Effector memory CD8-positive, alpha-beta T cell (primary cell): ENCODE measurements at places on chromosomes 6 and 20.
A peak's percentile ranks its signal among the peaks of the same experiment; 100 is the strongest.

DNA sequence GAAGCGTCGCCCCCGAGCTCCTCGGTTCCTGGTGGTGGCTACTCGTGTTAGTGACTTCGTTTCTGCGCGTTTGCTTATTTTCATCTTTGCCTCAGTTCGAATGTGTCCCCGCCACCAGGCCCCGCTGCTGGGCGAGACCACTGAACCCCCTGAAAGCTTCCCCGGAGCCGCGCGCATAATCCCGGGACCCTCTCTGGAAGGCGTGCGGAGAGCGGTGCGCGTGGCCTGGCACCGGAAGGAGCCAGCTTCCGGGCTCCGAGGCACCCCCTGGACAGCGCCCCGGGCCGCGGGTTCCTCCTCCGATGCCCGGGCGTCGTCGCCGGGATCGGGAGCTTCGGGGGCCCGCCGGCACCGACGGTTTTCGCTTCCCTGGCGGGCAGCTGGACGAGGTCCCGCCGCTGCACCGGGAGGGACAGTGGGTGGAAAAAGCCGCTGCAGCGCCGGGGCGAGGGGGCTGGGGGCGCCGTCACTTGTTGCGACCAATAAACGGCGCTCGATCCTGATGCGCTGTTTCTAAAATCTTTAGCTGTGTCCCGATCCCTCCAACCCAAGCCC, 643 bp upstream of the SLC35D3 start:
- no peaks in the 10 kb centered on the region for H3K36me3 ChIP-seq
- H3K4me3 ChIP-seq: peak overlapping the region; percentile 86
- peaks cover 56% of the 10 kb centered on the region for H3K27me3 ChIP-seq

- no peak overlapping the region for H3K27ac ChIP-seq
- H3K36me3 ChIP-seq: no peaks in the 10 kb centered on the region
- H3K27me3 ChIP-seq: peaks cover 10% of the 10 kb centered on the region
These were observed 63.7 kb upstream of the SHLD1 start for GRCh38 chr20:5686384-5687105.

- peaks cover 15% of the 10 kb centered on the region for H3K36me3 ChIP-seq
- H3K27ac ChIP-seq: peak overlapping the region; percentile 93
- no peaks in the 10 kb centered on the region for H3K27me3 ChIP-seq
- H3K4me1 ChIP-seq: peaks cover 31% of the 10 kb centered on the region
- peak overlapping the region; percentile 90 for H3K4me3 ChIP-seq
These were observed 21.6 kb upstream of the TULP4 start for GRCh38 chr6:158290659-158291058.

- H3K27me3 ChIP-seq: no peaks in the 10 kb centered on the region
- peak overlapping the region; percentile 5 for H3K4me3 ChIP-seq
- peaks cover 39% of the 10 kb centered on the region for H3K4me1 ChIP-seq
- DNase-seq: no peak
- H3K27ac ChIP-seq: peak overlapping the region; percentile 72
These were observed 21.3 kb downstream of the CASS4 start for GRCh38 chr20:56433221-56433879.

DNA sequence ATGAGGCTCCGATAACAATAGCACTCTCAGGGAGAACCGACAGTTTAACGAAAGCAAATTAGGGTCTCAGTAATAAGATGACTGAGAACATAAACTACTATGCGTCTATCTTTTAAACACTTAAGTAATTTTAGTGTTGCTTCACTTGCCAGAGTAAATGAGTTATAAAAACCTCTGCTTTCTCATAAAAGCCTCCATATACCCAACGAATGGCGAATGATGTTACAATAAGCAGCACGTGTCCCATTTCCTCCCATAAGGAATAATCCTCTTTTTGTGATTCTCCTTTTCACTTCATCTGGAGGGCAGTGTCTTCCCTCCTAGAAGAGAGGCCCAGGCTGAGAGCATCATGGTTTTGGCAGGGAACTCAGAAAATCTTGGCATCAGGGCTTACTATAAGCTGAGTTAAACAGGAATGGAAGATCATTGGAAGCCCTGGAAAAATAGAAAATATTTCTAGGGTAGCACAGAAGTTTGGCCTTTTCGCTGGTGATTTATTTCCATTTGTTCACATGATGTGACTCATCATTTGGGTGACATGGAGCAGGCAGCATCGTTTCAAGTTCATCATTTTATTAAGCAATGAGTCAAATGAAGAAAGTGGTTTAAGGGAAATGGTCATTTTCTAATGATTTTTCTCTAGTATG, 255.4 kb downstream of the ATXN1 start:
- H3K4me1 ChIP-seq: peaks cover 21% of the 10 kb centered on the region
- H3K27ac ChIP-seq: no peak overlapping the region
- no peaks in the 10 kb centered on the region for H3K27me3 ChIP-seq
- no peak for DNase-seq
- H3K36me3 ChIP-seq: peaks cover 3% of the 10 kb centered on the region
- H3K4me3 ChIP-seq: no peak overlapping the region

- H3K4me3 ChIP-seq: no peak overlapping the region
- H3K36me3 ChIP-seq: peaks cover 47% of the 10 kb centered on the region
- H3K27ac ChIP-seq: peak overlapping the region; percentile 94
- H3K4me1 ChIP-seq: peaks cover 30% of the 10 kb centered on the region
- no peak for DNase-seq
- no peaks in the 10 kb centered on the region for H3K27me3 ChIP-seq
These were observed 3.1 kb downstream of the TRMT6 start for GRCh38 chr20:5947276-5947675.

DNA sequence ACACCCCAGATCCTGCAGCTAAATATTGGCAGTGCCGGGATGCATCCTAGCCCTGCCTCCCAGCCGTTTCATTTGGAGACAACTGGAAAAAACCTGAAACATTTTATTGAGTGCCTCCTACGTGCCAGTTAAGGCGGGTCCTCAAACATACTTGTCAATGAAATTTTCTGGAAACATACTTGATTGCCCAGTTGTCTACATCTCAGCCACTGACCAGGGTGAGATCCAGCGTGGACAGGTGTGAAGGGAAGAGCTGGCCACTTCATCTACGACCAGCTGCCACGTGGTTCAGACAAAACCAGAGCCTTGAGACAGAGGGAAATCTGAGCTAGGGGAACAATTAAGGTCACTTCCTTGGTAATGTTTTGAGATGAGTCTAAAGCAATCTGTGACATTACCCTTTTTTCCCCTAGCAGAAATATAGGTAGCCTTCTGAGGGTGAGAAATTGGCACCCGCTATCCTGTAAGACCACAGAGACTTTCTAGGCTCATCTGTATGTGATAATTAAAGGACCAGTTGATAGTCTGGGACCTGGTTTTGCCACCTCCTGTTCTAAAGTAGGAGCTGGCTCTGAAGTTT, 116.3 kb upstream of the MTHFD1L start:
- H3K27ac ChIP-seq: no peak overlapping the region
- peaks cover 4% of the 10 kb centered on the region for H3K4me1 ChIP-seq

DNA sequence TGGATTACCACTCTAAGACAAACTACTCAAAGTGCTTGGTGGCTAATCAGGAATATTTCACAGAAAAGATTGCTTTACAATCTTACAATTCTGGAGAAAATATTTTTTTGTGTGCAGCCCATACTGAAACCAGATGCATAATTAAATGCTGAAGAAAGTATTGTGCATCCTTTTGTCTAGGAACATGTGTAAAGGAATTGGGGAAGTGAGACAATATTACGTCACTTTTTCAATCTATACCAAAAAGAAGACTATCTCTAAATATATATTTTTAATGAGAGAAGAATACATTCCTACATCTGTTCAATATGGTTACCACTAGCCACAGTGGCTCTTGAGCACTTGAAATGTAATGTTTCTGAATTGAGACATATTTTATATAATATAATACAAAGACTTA, 992.5 kb upstream of the ADGRB3 start:
- H3K27me3 ChIP-seq: no peaks in the 10 kb centered on the region
- no peaks in the 10 kb centered on the region for H3K36me3 ChIP-seq
- H3K4me3 ChIP-seq: no peak overlapping the region
- no peaks in the 10 kb centered on the region for H3K4me1 ChIP-seq
- H3K27ac ChIP-seq: no peak overlapping the region
- no peak for DNase-seq

GRCh38 chr6:35876902-35877301, 44.0 kb downstream of the SRPK1 start:
- no peak for DNase-seq
- no peak overlapping the region for H3K27ac ChIP-seq
- H3K4me3 ChIP-seq: no peak overlapping the region
- no peaks in the 10 kb centered on the region for H3K27me3 ChIP-seq
- H3K36me3 ChIP-seq: peaks cover 41% of the 10 kb centered on the region

- no peak overlapping the region for H3K4me3 ChIP-seq
- H3K27me3 ChIP-seq: peaks cover 20% of the 10 kb centered on the region
- no peak overlapping the region for H3K27ac ChIP-seq
- no peak for DNase-seq
- peaks cover 3% of the 10 kb centered on the region for H3K36me3 ChIP-seq
These were observed 207.1 kb upstream of the RREB1 start for GRCh38 chr6:6900569-6901204.

GRCh38 chr6:159107451-159108260, 61.5 kb upstream of the FNDC1 start:
- peak overlapping the region; percentile 92 for H3K27ac ChIP-seq
- H3K27me3 ChIP-seq: no peaks in the 10 kb centered on the region
- peak overlapping the region; percentile 88 for H3K4me3 ChIP-seq
- peaks cover 31% of the 10 kb centered on the region for H3K36me3 ChIP-seq
- DNase-seq: peak; percentile 57

DNA sequence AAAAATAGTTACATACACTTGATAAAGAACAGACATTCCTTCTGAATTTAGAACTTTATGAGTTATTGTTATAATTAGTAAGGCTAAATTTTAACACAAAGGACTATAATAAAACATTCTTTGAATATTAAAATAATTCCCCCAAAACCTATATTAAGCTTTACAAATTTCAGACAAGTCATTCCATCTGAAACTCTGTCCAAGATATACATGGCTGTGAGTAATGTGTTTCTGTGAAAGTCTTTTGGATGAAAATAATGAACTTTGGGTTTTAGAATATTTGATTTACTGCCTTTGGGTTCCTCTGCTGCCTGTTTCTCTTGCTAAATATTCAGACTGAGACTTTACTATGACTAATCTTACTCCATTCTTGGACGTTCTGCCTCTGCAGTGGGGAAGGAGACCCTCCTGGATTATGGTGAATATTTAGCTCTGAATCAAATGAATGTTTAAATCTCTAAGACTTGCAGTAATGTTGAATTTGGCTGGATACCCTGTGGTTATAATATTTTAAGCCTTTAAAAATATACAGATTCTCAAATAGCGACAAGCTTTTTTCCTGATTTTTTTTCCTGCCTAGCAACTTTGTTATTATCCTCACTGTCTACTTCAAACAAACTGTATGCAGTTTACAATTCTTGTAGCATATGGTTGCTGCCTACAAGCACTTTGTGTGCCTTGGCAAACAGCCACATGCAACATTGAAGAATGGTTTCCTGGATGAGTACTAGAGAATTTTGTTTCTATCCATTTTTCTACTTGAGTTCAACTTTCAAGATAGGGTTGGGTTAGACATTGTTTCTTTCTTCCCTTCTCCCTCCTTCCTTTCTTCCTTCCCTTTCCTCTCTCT, 51.4 kb downstream of the TXLNB start:
- H3K36me3 ChIP-seq: no peaks in the 10 kb centered on the region
- H3K4me3 ChIP-seq: no peak overlapping the region
- H3K27me3 ChIP-seq: no peaks in the 10 kb centered on the region
- H3K27ac ChIP-seq: no peak overlapping the region
- DNase-seq: no peak

GRCh38 chr20:4925842-4926530, 75.3 kb downstream of the SLC23A2 start:
- no peak for DNase-seq
- peak overlapping the region; percentile 6 for H3K27ac ChIP-seq
- no peak overlapping the region for H3K4me3 ChIP-seq
- peaks cover 12% of the 10 kb centered on the region for H3K36me3 ChIP-seq
- peaks cover 14% of the 10 kb centered on the region for H3K4me1 ChIP-seq

GRCh38 chr20:50056408-50056926, 56.5 kb downstream of the UBE2V1 start:
- H3K27me3 ChIP-seq: no peaks in the 10 kb centered on the region
- H3K36me3 ChIP-seq: no peaks in the 10 kb centered on the region
- H3K4me3 ChIP-seq: no peak overlapping the region
- H3K27ac ChIP-seq: no peak overlapping the region
- DNase-seq: no peak

GRCh38 chr6:57283911-57284455, 33.4 kb upstream of the PRIM2 start:
- H3K27me3 ChIP-seq: peaks cover 42% of the 10 kb centered on the region
- no peak for DNase-seq
- no peak overlapping the region for H3K27ac ChIP-seq
- H3K36me3 ChIP-seq: peaks cover 4% of the 10 kb centered on the region

DNA sequence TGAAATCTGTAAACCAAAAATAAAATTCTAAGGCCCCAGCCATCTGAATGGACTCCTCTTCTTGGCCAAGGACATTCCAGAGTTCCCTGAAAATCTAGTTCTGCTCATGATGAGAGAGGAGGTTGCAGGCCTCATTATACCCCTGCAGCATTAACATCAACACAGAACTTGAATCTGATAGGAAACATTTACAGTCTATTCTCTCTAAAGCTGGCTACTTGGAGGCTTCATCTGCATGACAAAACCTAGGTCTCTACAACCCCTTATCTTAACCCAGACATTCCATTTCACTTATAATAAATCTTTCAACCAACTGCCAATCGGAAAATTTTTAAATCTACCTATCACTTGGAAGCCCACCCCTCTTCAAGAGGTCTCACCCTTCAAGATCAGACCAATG, 15.7 kb downstream of the RTN4IP1 start:
- H3K27me3 ChIP-seq: no peaks in the 10 kb centered on the region
- H3K4me3 ChIP-seq: no peak overlapping the region
- H3K27ac ChIP-seq: no peak overlapping the region
- DNase-seq: no peak
- H3K36me3 ChIP-seq: peaks cover 3% of the 10 kb centered on the region
- H3K4me1 ChIP-seq: peaks cover 3% of the 10 kb centered on the region

DNA sequence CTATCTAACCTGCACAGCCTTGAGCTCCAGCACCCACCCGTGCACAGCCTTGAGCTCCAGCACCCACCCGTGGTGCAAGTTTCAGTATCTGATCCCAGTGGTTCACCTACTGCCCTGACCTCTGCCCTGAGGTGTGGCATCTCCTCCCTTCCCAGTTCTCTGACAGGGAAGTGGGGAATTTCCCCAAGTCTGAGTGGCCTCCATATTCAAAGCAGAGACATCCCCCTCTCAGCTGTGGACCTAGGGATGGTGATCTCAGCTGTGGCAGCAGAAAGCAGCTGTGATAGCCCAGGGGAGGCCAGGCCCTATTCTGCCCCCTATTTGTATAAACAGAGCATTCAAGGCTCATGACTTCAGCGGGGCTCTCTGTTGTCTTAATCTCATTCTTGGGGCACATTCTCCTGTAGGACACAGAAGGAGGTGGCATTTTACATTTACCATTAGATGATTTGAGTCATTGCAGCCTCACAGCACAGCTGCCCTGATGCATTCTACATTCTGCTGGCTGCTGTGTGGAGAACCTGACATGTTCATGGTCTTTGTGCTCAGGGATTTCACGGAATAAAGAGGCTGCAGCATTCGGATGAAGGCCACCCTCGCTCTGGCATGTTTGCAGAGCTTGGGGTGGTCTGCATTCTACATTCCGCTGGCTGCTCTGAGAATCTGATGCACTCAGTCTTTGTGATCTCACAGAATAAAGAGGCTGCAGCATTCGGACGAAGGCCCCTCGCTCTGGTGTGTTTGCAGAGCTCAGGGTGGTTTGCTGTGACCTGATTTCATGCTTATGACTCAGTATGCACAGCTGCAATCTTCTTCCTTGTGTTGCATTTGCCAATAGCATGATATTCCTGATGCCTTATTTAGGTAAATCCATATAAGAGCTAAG, 16.9 kb downstream of the GPR31 start:
- H3K27me3 ChIP-seq: peaks cover 9% of the 10 kb centered on the region
- peaks cover 9% of the 10 kb centered on the region for H3K4me1 ChIP-seq
- H3K36me3 ChIP-seq: peaks cover 46% of the 10 kb centered on the region
- no peak for DNase-seq
- H3K4me3 ChIP-seq: no peak overlapping the region
